ENCODE measurements at places on chromosomes 11 and 22. TPM values are rescaled to one million over a fixed set of nuclear protein-coding genes. Genes with fewer than 3 reads are reported as not detected.

APOL3 gene
- 1.7 TPM for total RNA-seq

TRIM48 gene
- not detected for total RNA-seq

SLC25A18 gene
- total RNA-seq, result not detected

PRR5 gene
- 7.5 TPM for total RNA-seq

WT1 gene
- not detected for total RNA-seq

IL10RA gene
- not detected for total RNA-seq

RFPL3 gene
- not detected for total RNA-seq

NCF4 gene
- not detected for total RNA-seq

CDC42EP2 gene
- 5.2 TPM for total RNA-seq

CALCB gene
- not detected for total RNA-seq

FEN1 gene
- 43.9 TPM for total RNA-seq

ELFN2 gene
- 0.83 TPM for total RNA-seq

PGA4 gene
- total RNA-seq, result not detected

TANGO2 gene
- 60.5 TPM for total RNA-seq

VPS51 gene
- 113 TPM for total RNA-seq

SLC43A1 gene
- total RNA-seq, result 10.0 TPM

RTN4R gene
- 0.28 TPM for total RNA-seq

GRM5 gene
- under 0.01 TPM for total RNA-seq

C11orf52 gene
- total RNA-seq, result 0.28 TPM

FBXO7 gene
- 61.4 TPM for total RNA-seq

SCUBE1 gene
- not detected for total RNA-seq

FADS3 gene
- 38.0 TPM for total RNA-seq

C11orf97 gene
- not detected for total RNA-seq

ZPR1 gene
- total RNA-seq, result 52.0 TPM

OR8D1 gene
- total RNA-seq, result not detected

SYT9 gene
- total RNA-seq, result not detected

Data from IMR-90 (cell line).